ENCODE measurements at places on chromosomes 7 and 10.

- no peak for DNase-seq
These were observed 67.3 kb downstream of the AP3M1 start for GRCh38 chr10:74083304-74083703.

DNA sequence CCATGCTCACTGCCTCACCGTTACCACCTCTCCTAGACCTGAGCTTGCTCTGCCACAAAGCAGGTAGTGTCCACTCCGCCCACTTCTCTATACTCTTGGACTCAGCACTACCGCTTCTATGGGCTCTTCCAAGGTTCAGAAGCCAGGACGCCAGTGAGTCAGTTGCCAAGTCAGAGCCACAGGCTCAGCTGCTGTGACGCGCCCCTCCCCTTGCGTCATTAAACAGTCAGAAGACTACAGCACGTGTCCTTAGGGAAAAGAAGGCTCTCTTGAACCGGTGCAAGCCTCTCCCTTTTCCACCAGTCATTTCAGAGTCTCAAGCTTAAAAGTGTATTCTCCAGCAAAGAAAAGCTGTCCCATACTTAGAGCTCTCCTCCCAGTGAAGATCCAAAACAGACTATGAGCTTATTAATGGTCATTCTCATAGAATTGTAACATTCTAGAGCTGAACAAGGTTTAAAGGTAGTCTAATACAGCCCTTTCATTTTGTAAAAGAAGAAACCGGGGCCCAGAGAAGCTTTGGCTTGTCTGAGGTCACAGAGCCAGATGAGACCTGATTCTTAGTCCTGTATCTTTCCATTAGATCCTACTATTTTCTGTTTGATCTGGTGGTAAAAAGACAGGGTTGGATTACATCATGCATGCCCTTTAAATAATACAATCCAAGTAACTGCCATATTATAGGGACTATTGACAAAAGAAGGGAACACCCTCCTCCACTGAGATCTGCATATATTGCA, 40.9 kb upstream of the MET start:
- no peak for DNase-seq

- no peak for DNase-seq
These were observed 80.8 kb upstream of the PRSS1 start for GRCh38 chr7:142668495-142668894.

GRCh38 chr10:79983286-79983909, 34.5 kb upstream of the SFTPD start:
- no peak for DNase-seq

DNA sequence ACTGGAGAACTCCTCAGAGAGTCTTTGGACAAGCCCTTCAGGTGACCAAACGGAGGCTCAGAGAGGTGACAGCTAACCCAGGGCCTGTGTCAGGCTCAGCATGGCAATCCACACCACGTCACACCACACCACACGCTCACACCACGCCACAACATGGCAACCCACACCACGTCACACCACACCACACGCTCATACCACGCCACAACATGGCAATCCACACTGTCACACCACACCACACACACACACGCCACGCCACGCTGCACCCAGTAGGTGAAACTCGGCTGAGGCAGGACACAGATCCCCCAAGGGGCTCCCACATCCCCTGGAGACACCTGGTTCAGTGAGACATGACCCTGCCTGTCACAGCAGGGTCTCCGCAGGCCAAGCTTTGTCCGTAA, 107.3 kb downstream of the PDGFA start:
- no peak for DNase-seq

GRCh38 chr7:155223503-155223902, 74.2 kb upstream of the INSIG1 start:
- no peak for DNase-seq

DNA sequence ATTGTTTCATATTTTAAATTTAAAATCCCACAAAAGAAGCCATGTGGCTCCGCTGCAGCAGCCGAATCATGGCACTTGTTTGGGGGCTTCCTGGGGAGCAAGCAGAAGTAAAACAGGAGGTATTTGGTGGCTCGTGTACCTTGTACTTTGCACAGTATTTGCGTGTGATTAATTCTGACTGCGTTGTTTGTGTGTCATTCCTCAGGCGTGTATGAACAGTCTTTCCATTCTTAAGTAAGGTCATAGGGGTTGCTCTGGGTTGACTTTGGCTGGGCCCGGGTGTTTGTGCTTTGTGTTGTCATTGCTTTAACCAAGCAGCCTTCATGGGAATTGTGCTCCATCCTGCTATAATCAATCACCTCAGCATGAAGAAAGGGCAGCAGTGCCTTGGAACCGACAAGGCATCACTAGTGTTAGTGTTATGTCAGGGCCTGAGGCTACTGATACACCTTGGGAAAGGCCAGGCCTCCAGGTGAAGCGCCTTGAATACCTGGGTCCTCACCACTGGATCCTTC, 182.4 kb downstream of the ARHGAP21 start:
- no peak for DNase-seq

- DNase-seq: no peak
These were observed 593 bp upstream of the ADRA2A start for GRCh38 chr10:111076191-111076681.
